Transverse colon (tissue), 4 donors: ENCODE measurements at places on chromosomes 1 and 21.
A peak's percentile ranks its signal among the peaks of the same experiment; 100 is the strongest.

- peak; percentile 21 for DNase-seq
Measured at GRCh38 chr1:78284354-78284753, 206.4 kb upstream of the PTGFR start.

GRCh38 chr1:77468949-77469710 lies 187.3 kb downstream of the AK5 start:
- DNase-seq = no peak

DNA sequence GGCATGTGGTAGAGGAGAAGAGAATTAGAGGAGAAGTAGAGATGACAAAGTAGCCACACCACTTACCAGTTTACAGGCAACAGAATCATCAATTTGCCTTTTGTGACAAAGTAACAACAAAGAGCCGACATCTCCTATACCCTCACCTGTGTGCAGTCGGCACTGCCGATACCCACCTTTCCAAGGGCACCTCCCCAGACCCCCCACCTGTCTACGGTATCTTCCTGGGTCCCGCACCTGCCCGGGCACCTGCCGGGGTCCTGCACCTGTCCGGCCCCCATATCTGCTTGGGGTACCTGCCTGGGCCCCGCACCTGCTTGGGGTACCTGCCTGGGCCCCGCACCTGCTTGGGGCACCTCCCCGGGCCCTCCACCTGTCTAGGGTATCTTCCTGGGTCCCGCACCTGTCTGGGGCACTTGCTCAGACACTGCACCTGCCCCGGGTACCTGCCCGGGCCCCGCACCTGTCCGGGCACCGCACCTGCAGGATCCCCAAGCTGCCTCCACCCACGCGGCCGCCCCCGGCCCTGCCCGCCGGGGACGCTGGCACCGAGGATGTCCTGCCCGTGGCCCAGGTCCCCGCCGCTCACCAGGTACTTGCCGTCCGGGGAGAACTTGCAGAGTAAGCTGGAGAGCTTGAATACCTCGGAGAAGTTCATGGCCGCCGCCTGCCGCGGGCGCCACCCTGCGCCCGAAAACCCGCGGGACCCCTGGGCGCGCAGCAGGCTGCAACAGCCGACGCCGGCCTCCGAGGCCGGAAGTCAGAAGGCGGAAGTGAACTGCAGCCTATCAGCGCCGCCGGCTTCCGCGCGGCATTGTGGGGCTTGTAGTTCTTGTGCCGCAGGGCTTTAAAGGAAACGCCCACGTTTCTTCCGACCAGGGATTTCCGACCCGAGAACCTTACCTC lies at the start of gene WRAP73:
Gene WRAP73, minus strand, starts transcription at position 762 of the 906 bp plus-strand sequence. Its CDS starts 104 bp downstream, at position 658.
- peak; percentile 93 for DNase-seq

GRCh38 chr1:179958359-179958758 lies 3.7 kb downstream of the CEP350 start:
- no peak for DNase-seq

GRCh38 chr1:96365596-96366390 lies 355.8 kb upstream of the PTBP2 start:
- DNase-seq = no peak

DNA sequence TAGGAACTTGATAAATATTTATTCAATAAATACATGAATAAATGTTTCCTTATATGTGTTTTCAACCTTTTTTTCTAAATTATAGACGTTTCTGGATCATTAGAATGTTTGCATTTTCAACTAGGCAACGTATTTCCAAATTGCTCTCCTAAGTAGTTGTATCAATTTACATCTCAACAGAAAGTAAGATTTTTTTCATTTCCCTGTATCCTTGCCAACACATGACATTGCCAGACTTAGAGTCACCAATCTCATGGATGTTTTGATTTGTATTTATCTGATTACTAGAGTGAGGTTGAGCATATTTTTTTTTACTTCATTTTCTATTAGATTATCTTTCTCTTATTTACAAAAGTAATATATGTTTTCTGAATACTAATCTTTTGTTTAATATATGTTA lies 22.2 kb upstream of the SMG7 start:
- DNase-seq = no peak

DNA sequence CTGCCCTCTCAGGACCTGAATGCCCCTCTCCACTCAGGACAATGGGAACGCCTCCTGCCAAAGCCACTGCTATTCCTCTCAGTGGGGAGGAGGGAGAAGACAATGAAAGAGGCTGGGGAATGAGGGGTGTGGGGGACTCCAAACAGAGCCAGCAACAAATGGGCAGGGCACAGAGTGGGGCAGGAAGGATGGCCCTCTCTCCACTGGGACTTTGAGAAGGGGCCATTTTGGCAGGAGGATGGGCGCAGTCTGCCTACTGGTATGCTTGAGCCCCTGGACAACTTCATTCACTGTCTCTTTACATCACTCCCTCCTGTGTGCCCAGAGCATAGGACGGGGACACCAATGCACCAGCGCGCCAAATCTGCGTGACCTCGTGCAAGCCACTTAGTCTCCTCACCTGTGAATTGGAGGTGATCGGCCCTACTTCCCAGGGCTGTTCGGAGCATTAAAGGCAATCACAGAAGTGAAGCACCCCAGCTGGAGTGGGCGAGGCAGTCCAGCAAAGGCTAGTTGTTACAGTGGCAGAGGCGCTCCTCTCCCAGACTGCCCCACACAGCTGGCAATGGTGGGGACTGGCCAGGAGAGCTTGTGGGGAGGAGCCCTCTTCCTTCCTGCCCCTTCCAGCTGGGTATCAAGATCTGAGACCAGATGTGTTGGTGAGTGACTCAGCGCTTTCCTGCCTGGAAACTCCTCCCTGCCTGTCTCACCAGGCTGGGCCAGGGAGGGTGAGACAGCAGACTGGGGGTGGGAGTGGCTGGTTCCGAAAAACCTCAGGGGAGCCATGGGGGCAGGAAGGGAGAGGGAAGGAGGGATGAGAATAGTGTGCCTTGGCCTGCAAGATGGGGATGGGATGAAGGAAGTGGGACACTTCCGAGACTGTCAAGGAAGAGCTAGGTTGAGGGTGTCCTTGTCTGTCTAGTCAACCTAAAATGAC lies 22.4 kb upstream of the SYNC start:
- DNase-seq = peak; percentile 65

GRCh38 chr1:236159704-236160539 lies 17.6 kb downstream of the GPR137B start:
- DNase-seq = peak; percentile 43

DNA sequence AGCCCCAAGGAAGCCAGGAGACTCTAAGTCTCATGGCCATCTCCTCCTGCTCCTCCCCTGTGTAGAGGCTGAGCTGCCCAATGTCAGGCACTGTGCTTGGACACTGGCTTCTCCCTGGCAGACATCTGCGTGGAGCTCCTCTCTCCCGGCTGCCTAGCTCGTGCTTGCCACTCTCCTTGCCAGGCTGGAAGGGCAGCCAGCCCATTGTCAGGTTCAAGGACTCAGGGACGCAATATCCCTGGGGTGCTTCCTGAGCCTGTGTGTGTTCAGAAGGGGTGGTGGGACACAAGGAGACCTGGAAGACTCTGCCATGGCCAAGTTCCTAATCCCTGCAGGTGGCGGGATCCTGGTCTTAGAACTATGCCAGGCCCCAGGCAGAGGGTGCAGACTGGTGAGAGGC lies 65.4 kb upstream of the PARP1 start:
- DNase-seq = no peak

- no peak for DNase-seq
Measured at GRCh38 chr21:44092211-44092610, 15.0 kb upstream of the PWP2 start.

- no peak for DNase-seq
Measured at GRCh38 chr21:28138272-28138671, 854.4 kb downstream of the LTN1 start.

DNA sequence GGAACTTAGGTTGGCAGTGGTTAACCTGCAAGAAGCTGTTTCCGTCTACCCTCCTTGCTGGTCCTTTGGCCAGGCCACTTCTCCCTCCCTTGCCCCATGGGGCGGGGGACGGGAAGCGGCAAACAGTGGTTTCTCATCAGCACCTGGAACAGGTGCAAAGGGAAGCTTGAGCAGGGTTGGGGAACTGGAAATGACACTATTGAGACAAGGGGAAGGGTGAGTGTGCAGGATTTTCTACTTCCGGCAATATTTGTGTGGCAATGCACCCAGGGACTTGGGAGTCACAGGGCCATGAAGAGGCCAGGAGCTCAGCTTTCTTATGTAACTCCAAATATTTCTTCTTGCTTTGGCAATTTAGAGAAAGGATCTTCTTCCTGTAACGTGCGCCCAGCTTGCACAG lies 29.0 kb upstream of the SARS1 start:
- DNase-seq = no peak

DNA sequence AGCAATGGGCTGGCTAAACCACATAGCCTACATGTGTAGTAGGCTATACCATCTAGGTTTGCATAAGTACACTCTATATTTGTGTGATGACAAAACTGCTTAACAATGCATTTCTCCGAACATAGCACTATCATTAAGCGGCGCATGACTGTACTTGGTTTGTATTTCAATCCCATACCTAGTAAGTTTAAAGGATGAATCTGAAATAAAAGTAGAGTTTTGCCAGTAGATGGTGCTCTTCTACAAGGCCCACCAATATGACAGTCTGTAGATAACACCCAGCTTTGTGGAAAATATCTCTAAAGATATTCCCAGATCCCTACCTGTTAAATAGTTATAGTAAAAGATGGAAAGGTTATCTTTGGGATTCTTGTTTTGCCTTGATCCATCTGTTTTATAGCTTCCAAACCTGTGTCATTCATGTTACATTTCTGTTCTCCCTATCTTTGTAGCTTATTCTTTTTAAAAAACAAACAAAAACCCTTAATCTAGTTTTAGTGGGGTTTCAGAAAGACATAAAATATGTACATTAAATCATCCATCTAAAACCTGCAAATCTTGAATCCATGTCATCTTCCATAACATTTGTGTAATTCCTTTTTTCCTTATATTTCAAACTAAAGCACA lies 33.9 kb upstream of the ASPM start:
- DNase-seq = no peak

- DNase-seq = no peak
Measured at GRCh38 chr1:179141592-179142251, 59.9 kb downstream of the TOR3A start.

DNA sequence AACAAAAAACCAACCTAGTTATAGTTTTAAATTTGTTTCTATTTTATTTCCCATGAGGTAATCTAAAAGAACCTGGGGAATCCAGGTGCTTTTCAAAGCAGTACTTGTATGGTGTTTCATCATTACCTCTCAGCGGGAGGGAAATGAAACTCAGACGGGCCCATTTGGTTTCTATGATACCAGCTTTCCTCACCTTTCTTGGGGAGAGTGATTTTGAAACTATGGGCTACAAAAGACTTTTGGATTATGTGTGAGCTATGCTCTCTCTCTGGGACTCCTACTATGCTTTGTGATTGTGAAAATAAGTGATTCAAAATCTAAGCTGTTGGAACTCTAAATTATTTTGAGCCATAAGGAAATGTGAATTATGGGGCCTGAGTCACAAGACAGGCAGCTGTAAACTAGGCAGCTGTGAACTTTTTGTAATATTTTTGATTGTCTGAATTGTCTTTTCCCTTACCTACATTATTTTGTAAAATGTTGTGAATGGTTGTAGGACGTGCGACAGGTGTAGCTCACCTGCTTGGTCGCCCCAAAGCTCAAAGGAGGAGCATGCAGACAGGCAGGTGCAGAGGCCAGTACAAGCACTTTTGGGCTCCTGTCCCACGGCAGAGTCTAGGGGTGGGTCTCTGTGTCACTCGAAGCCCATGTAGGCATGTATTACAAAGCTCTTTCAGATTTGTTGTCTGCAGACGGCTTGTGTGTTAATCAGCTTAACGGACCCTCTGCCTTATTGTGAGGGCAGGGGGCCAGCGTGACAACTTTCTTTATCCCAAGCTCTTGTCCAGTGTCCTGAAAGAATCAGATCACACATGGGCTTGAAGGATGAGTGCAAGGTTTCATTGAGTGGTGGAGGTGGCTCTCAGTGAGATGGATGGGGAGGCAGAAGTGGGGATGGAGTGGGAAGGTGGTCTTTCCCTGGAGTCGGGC lies 64.8 kb upstream of the BACH1 start:
- no peak for DNase-seq

GRCh38 chr1:116076831-116077230 lies 34.4 kb upstream of the MAB21L3 start:
- no peak for DNase-seq

DNA sequence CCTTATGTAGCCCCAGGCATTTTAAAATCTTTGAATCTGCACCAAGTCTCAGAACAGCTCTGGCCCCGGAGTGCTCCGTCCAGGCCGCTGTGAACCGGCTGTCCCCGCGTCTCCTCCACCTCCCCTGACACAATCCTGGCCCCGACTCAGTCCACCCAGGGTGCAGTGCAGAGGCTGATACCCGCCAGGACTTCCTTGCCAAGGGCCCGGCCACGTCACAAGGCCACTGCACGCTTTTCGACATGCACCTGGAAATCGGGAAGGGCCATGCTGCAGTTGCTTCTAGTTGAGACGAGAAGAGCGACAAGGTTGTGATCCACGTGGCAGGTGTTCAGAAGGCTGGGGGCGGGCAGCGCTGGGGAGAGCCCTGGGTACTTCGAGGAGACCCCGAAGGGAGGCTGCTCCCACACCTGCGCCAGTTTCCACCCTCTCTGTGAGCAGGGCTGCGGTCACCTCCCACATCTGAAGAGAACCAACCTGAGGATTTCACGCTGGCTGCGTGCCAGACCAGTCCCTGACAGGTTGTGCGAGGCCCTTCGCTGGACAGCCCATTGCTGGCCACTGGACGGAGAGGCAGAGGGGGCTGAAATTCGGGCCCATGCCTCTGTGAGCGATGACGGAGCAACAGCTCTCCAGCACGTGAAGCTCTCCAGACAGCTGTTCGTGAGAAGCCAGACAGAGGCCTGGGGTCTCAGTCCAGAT lies 6.7 kb downstream of the VWA1 start:
- no peak for DNase-seq

DNA sequence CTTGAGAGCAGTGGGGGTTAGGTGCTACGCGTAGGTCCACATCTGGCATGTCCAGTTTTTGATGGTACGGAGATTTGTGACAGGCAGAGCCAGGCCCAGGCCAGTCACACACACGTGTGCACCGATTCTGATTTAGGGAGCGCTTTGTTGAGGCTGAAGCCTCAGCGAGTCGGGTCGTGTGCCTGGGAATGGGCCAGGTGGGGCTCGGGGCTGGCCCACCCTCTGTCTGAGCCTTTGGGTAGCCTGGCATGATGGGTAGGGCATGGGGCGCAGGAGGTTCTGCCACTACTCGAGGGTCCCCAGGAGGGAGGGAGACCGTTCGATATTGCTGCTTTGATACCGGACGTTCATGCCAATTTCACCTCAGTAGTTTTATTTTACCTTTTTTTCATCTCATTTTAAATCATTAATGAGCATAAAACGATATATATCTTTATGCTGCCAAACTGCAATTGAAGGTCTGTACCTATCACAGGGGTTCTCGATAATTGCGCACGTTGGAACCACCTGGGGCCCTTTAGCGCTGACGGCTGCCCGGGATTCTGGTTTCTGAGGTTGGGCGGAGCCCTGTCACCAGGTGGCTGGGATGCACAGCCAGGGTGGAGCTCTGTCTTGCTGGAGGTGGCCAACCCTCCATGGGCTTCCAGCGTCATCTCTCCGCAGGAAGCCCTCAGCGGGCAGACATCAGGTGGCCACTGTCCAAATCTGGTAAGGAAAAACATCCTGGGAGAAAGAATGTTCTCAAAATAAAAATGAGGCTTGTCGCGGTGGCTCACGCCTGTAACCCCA lies 71.9 kb downstream of the SCCPDH start:
- DNase-seq = no peak
